ENCODE measurements at places on chromosomes 13 and 19. TPM values are rescaled to one million over a fixed set of nuclear protein-coding genes. Genes with fewer than 3 reads are reported as not detected.

- no peaks in the 10 kb centered on the region for H3K4me1 ChIP-seq
- no peak overlapping the region for H3K27ac ChIP-seq
- H3K4me3 ChIP-seq: no peak overlapping the region
- no peaks in the 10 kb centered on the region for H3K27me3 ChIP-seq
- no peak for DNase-seq
- no peaks in the 10 kb centered on the region for H3K36me3 ChIP-seq
These were observed 48.6 kb upstream of the POSTN start for GRCh38 chr13:37647031-37647650.

DNA sequence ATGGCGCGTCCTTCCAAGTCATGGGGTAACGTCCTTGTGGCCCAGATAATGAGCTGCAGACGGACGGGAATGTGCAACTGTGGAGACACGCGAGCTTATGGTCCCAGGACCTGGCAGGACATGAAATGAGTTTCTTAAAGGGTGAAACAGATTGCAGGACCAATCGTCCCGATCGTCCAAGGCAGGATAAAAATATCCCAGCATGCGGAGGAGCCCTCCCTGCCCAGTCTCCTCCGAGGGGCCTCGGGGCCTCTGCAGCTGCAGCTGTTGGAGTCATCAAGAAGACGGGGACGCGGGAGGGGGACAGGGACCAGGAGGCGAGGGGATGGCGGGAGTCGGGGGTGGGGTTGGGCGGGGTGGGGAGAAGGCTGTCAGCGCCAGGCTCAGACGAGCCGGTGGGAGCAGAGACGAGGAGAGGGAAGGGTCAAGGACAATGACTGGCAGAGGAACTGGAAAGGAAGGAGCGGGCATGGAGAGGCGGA, 14.4 kb upstream of the GARIN5A start:
- H3K27me3 ChIP-seq: no peaks in the 10 kb centered on the region
- H3K4me1 ChIP-seq: peaks cover 6% of the 10 kb centered on the region
- DNase-seq: no peak
- H3K36me3 ChIP-seq: no peaks in the 10 kb centered on the region

FXYD3 gene
- total RNA-seq: not detected

HSH2D gene
- 28.5 TPM for total RNA-seq

Data from T-cell (primary cell).